ENCODE measurements at places on chromosomes 3 and 15.

DNA sequence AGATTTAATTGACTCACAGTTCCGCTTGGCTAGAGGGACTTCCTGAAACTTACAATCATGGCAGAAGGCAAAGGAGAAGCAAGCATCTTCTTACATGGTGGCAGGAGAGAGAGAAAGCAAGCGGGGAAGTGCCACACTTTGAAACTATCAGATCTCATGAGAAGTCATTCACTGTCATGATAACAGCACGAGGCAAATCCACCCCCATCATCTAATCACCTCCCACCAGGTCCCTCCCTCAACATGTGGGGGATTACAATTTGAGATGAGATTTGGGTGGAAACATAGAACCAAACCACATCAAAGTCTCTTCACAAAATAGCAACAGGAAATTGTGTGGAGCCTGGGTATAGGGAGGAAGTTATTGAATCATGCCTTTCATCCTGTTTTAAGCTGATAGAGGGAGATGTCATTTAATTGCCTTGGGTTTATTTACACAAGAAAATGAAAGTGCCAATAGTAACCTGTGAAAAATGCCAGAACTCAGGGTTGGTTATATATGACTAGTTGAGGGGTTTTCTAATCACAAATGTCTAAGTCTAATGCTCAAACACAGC, 624.8 kb upstream of the LMCD1 start:
- DNase-seq: no peak

DNA sequence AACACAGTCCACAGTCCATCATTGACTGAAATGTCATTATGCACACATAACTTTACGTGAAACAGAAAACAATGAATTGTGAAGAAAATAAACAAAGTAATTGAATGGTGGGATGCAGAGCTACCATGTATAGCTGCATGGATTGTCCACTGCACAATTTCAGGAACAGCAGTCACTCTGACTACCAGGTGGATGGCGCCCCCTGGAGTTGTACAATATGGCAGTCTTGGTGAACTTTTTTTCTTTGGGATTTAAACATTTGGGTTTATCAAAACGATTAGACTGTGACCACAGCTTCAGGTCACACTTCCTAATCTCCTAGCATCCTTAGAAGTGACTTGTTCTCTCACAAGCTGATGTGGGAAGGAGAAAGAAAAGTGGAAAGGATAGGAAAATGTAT, 48.9 kb upstream of the TCF12 start:
- no peak for DNase-seq

GRCh38 chr3:97389936-97390335, 374.6 kb upstream of the ARL6 start:
- no peak for DNase-seq

GRCh38 chr3:55579496-55579895, 92.4 kb upstream of the WNT5A start:
- no peak for DNase-seq

DNA sequence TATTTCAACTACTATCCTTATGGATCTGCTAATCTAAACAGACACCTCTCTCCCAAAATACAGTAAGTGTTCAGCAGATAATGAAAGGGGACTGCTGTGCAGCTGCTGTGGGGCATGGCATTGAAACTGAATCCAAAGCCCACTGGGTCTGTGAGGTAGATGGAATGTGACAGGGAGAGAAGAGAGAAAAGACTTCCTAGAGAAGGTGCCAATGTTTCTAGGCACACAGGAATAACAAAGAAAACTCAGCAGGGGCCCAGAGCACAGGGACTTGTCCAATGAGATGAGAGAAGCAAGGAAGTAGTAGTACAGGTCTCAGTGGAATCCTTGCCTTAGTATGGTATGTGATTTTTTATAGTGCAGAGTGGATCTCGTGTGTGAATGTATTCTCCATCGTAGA, 457.8 kb downstream of the IL5RA start:
- no peak for DNase-seq
